ENCODE measurements at places on chromosomes 6 and 20. TPM values are rescaled to one million over a fixed set of nuclear protein-coding genes. Genes with fewer than 3 reads are reported as not detected.

Gene GPR6
- not detected for total RNA-seq

Gene EEF1A1
- 5,026 TPM for total RNA-seq

Gene FAM217A
- not detected for total RNA-seq

Gene TRIM40
- not detected for total RNA-seq

Gene ZBTB12
- total RNA-seq = 3.3 TPM

Gene RGS17
- total RNA-seq = not detected

Gene TUBB2A
- total RNA-seq = 2.0 TPM

DNA sequence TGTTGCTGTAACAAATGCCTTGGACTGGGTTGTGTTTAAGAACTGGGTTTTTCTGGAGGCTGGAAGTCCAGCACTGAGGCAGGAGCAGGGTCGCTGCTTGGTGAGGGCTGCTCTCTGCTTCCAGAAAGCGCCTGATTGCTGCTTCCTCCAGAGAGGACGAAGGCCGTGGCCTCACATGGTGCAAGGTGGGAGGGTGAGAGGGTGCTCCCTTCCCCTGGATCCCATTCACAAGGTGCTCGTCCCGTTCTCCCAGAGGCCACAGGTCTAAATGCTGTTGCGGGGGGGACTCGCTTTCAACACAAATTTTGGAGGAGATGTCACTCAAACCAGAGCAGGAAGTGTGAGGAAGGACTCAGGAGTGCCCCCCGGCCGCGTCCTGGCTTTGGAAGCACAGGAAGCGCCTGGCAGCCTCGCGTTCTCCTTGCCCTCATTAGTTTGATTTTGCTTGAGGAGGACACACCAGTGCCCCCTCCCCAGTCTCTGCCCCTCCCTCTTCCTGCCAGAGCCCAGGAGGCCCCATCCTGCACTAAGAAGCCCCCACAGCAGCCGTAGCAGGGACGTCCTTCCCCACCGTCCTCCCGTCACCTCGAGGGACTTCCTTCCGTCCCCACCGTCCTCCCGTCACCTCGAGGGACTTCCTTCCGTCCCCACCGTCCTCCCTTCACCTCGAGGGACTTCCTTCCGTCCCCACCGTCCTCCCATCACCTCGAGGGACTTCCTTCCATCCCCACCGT, 7.7 kb upstream of the NKAIN4 start:
- H3K4me1 ChIP-seq = peaks cover 5% of the 10 kb centered on the region
- H3K36me3 ChIP-seq = no peaks in the 10 kb centered on the region
- H3K27me3 ChIP-seq = peaks cover 21% of the 10 kb centered on the region
- DNase-seq = no peak
- H3K4me3 ChIP-seq = no peak overlapping the region
- H3K27ac ChIP-seq = no peak overlapping the region

- no peaks in the 10 kb centered on the region for H3K36me3 ChIP-seq
- no peak overlapping the region for H3K4me3 ChIP-seq
- DNase-seq = no peak
- no peaks in the 10 kb centered on the region for H3K27me3 ChIP-seq
- no peak overlapping the region for H3K27ac ChIP-seq
- no peaks in the 10 kb centered on the region for H3K4me1 ChIP-seq
Measured at GRCh38 chr6:113529196-113529595, 327.9 kb upstream of the MARCKS start.

DNA sequence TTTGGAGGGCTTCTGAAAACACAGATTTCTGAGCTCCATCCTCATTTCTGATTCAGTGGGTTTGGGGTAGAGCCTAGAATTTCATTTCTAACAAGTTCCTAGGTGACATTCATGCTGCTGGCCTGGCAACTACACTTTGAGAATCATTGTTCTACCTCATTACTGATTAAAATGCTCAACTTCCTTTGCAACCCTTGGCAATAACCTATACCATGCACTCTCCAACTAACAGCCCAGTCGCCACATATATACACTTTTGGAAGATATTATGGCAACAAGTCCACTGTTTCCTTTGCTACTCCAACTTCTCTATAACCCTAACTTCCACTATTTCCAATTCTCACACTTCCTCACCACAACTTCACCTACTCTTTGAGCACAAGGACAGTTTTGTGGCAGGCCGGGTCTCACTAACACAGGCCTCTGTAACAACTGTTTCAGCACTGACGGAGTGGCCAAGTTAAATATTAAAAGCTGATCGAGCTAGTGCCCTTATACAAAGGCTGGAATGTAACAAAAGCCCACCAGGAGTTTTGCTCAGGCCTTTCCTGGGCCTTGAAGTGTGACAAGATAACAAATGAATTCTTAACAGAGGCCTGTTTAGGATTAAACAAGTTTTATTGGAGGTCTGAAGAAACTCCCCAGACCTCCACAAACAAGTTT, 32.1 kb upstream of the RAB23 start:
- no peak for DNase-seq
- H3K36me3 ChIP-seq = no peaks in the 10 kb centered on the region
- H3K27me3 ChIP-seq = no peaks in the 10 kb centered on the region
- no peaks in the 10 kb centered on the region for H3K4me1 ChIP-seq
- H3K27ac ChIP-seq = no peak overlapping the region
- no peak overlapping the region for H3K4me3 ChIP-seq

DNA sequence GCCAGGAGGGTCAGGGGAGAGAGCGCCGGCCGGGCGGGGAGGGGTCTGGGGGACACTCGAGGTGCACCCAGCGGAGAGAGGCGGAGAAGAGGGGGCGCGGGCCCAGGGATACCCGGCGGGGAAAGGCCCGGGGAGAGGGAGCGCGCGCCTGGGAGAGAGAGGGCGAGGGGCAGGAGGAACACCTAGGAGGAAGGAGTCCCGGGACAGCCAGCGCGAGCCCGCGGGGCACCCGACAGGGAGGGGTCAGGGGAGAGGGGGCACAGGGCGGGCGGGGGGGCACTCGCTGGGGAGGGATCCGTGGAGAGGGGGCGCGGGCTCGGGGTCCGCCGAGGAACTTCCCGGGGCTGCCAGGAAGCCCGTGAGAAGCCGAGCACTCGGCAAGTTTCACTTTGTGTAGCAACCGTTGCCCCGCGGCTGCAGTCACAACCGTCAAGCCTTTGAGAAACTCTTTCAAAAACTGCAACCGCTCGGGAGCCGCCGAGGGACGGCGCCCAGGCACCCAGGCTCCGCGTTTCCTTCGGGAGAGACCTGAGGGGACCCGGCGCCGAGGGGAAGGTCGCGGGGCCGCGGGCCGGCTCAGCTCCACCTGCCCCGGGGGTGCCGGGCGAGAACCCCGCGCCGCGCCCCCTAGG, 471 bp downstream of the EZR start:
- peaks cover 48% of the 10 kb centered on the region for H3K4me1 ChIP-seq
- H3K4me3 ChIP-seq = peak overlapping the region; percentile 99
- peak overlapping the region; percentile 81 for H3K27ac ChIP-seq
- DNase-seq = peak; percentile 87

- DNase-seq = peak; percentile 91
- H3K4me1 ChIP-seq = peaks cover 5% of the 10 kb centered on the region
- peaks cover 19% of the 10 kb centered on the region for H3K27me3 ChIP-seq
Measured at GRCh38 chr20:57718490-57719009, 8.7 kb upstream of the PMEPA1 start.

- no peaks in the 10 kb centered on the region for H3K27me3 ChIP-seq
- H3K36me3 ChIP-seq = peaks cover 20% of the 10 kb centered on the region
- H3K4me1 ChIP-seq = peaks cover 7% of the 10 kb centered on the region
- DNase-seq = no peak
Measured at GRCh38 chr6:144746902-144747469, 461.9 kb downstream of the UTRN start.

GRCh38 chr6:7585287-7585930, 4.6 kb upstream of the SNRNP48 start:
- peaks cover 1% of the 10 kb centered on the region for H3K36me3 ChIP-seq
- H3K27me3 ChIP-seq = peaks cover 4% of the 10 kb centered on the region
- no peak overlapping the region for H3K4me3 ChIP-seq
- DNase-seq = no peak

GRCh38 chr6:89940225-89941027, 46.2 kb downstream of the GJA10 start:
- no peak overlapping the region for H3K4me3 ChIP-seq
- H3K27me3 ChIP-seq = no peaks in the 10 kb centered on the region
- peaks cover 7% of the 10 kb centered on the region for H3K36me3 ChIP-seq
- peak; percentile 83 for DNase-seq
- peaks cover 33% of the 10 kb centered on the region for H3K4me1 ChIP-seq

DNA sequence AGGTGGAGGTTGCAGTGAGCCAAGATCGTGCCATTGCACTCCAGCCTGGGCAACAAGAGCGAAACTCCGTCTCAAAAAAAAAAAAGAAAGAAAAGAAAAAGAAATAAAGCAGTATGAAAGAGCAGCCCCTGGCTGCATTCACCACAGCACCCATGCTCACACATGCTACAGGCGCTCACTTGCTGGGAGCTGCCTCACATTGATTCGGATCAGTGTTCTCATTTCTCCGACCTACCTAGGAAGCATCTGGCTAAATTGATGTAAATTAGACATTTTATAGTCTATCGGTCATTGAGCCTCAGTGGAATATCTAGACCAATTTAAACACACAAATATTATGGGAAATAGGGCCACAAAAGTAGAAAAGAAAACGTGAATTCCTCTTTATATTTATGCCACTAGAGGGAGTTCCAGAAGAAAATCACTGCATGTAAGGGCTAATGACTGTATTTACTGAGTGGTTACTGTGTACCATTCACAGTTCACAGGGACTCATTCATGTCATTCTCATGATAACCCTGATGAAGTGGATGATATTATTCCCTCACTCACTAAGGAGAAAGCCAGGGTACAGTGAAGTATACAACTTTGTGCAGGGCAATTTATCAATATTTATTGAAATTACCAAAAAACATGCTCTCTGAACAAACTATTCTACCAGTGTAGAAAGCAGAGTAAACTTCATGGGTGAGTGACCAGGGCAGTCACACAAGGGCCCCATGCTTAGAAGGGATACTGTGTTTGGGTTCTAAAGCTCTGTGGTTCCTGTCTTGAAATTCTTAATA, 5.3 kb upstream of the MOG start:
- DNase-seq = no peak
- H3K27ac ChIP-seq = no peak overlapping the region
- H3K4me1 ChIP-seq = peaks cover 11% of the 10 kb centered on the region
- H3K27me3 ChIP-seq = peaks cover 8% of the 10 kb centered on the region
- H3K4me3 ChIP-seq = no peak overlapping the region
- H3K36me3 ChIP-seq = no peaks in the 10 kb centered on the region

- no peak for DNase-seq
- H3K27ac ChIP-seq = no peak overlapping the region
- H3K4me1 ChIP-seq = peaks cover 15% of the 10 kb centered on the region
Measured at GRCh38 chr20:32397567-32398084, 39.5 kb downstream of the ASXL1 start.

DNA sequence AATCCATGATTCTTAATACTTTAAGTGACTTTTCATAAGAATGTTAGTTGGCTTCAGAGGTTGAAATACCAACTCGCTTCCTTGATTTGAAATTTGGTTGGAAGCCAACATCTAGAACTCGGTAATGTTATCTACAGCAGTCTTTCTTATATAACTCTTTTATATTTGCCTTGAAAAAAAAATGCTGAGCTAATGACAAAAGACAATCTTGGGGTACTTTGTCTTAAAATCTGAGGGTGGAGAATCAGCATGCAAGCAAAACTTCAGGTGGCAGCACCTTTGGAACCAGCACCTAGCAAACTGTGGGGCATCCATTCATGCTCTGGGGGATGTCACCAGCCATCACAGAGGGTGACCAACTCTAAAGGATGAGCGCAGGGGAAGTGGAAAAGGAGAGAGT, 76.3 kb downstream of the PDE10A start:
- DNase-seq = no peak
- H3K4me1 ChIP-seq = no peaks in the 10 kb centered on the region
- no peak overlapping the region for H3K4me3 ChIP-seq
- H3K27me3 ChIP-seq = no peaks in the 10 kb centered on the region
- H3K36me3 ChIP-seq = no peaks in the 10 kb centered on the region
- no peak overlapping the region for H3K27ac ChIP-seq

DNA sequence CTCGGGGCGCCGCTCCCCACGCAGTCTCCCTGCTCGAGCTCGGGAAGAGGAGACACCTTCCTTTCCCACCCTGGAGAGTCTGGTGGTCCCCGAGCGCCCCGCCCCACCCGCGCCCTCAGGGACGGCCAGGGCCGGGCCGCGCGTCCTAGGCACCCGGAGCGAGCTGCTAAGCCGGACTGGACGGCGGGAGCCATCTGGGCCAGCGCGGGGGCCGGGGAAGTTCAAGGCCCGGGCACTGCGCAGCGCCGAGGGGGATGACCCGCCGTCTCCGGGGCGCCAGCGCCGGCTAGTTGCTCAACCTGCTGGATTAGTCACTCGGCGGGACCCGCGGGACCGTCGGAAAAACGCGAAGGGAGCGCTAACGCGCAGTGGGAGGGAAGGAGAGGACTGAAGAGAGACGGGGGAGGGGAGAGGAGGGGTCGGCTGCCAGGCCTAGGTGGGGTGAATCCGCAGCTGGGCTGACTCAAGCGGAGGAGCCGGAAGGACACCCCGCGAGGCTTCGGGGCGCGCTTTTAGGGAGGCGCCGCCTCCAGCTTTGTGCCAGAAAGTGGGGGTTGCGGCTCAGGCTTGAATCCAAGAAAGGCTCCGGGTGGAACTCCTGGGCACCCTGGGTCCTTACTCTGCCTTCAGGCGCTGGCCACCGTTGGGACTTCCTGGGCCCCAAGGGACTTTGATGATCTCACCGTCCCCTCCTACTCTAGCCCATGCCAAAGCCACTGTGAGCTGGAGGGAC, 75.7 kb upstream of the FOXP4 start:
- peaks cover 5% of the 10 kb centered on the region for H3K4me1 ChIP-seq
- peaks cover 72% of the 10 kb centered on the region for H3K27me3 ChIP-seq
- no peak overlapping the region for H3K4me3 ChIP-seq
- DNase-seq = no peak

DNA sequence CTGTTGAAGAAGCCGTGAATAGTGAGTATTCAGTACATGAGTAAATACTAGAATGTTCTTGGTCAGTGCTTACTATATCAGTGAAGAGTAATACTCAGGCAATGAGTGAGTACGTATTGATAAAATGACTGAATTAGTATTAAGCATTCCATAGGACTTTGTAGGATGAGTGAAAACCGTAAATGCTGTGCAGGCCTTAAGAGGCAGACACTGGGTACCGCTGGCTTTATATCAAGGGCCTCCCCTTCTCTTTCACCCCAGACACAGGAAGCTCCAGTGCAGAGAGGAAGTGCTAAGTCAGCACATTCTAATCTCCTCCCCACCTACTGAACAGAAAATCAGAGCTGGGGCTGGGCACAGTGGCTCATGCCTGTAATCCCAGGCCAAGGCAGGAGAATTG, 24.2 kb downstream of the POFUT1 start:
- peak overlapping the region; percentile 90 for H3K27ac ChIP-seq
- DNase-seq = peak; percentile 67
- peaks cover 41% of the 10 kb centered on the region for H3K36me3 ChIP-seq
- H3K4me1 ChIP-seq = peaks cover 22% of the 10 kb centered on the region
- no peaks in the 10 kb centered on the region for H3K27me3 ChIP-seq

DNA sequence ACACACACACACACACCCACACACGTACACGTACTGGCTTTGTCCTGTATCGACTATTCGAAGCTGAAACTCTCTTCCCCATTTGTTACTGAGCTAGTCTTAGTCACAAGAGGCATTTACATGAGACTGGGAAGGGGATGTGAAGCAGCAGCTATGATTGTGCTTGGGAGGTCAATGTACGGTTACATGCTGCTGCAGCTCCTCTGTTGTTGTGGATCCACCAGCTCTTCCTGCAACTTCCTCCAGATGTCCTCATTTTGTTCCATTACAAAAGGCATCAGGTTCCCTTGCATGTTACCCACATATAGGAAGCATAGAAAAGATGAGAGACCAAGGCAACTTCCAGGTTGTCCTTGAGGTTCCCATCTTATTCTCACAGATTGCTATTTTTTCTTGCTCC, 612.4 kb upstream of the IMPG1 start:
- no peaks in the 10 kb centered on the region for H3K4me1 ChIP-seq
- DNase-seq = no peak
- H3K36me3 ChIP-seq = no peaks in the 10 kb centered on the region

- no peak for DNase-seq
- peaks cover 62% of the 10 kb centered on the region for H3K4me1 ChIP-seq
- H3K27me3 ChIP-seq = no peaks in the 10 kb centered on the region
- peaks cover 65% of the 10 kb centered on the region for H3K36me3 ChIP-seq
- peak overlapping the region; percentile 45 for H3K4me3 ChIP-seq
Measured at GRCh38 chr6:152979116-152979515, 3.7 kb downstream of the FBXO5 start.

Data from activated CD8-positive, alpha-beta memory T cell treated with anti-CD3 and anti-CD28 coated beads, Interleukin-2, amount 10 ng/mL, durations not matched to agents 7 days and 5 days (primary cell).